ENCODE measurements at places on chromosomes 2 and 18.

DNA sequence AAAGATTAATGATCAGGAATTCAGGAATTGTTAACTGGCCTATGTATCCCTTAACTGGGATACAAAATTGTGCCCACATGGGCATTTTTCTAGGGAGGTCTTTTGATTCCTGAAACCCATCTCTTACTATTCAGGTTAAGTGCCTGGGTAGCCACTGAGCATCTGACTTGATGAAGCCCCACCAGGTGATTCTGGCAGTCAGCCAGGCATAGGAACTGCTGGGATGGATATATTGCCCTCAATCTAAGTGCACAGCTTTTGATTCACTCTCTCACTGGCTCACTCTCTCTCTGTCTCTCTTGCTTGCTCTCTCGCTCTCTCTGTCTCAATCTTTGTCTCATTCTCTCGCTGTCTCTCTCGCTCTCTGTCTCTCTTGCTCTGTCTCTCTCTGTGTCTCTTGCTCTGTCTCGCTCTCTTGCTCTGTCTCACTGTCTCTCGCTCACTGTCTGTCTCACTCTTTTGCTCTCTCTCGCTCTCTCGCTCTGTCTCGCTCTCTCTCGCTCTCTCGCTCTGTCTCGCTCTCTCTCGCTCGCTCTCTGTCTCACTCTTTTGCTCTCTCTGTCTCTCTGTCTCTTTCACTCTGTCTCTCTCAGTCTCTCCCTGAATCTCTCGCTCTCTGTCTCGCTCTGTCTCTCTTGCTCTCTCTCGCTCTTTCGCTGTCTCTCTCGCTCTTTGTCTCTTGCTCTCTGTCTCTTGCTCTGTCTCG, 22.3 kb downstream of the INPP1 start:
- DNase-seq, result no peak

- no peak for DNase-seq
Observed at GRCh38 chr2:186946896-186947467, 98.0 kb upstream of the ZSWIM2 start.

- DNase-seq, result no peak
Observed at GRCh38 chr2:229287823-229288222, 16.7 kb upstream of the PID1 start.

DNA sequence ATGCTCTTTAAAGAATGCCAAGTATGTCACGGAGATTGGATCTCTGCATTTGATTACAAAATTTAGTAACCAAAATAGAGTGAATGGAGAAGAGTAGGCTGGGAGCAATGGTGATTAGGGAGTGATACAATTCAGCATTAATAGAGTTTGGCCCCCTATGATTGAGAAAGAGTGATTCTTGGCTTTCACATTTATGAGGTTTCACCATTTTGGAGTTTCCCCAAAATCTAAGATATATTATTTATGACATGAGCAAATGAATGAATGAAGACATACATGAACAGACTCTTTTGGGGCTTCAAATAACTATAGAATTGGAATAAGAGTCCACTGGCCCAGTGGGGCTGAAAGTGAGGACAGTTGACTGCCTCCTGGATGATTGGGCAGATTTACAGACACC, 255.2 kb downstream of the LPIN1 start:
- DNase-seq, result no peak

DNA sequence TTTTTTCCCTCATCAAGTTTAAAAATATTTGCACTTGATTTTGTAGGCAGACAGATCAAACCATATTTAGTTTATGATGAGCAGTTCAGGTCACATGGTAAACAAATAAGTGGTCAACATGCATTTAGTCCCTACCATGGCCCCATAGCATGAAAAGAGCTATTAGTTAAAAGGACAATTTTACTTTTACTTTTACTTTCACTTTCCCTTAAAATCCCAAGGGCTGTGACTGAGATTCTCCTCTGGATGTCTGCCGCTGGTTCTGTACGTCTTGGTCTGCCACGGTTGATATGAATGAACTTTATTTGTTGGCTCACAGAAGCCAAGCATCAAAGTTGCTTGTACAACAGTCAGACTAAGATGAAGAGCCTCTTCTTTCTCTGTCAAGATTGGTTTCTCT, 626.2 kb upstream of the CDH7 start:
- DNase-seq, result no peak

- no peak for DNase-seq
Observed at GRCh38 chr18:63297687-63298399, 21.7 kb downstream of the BCL2 start.

DNA sequence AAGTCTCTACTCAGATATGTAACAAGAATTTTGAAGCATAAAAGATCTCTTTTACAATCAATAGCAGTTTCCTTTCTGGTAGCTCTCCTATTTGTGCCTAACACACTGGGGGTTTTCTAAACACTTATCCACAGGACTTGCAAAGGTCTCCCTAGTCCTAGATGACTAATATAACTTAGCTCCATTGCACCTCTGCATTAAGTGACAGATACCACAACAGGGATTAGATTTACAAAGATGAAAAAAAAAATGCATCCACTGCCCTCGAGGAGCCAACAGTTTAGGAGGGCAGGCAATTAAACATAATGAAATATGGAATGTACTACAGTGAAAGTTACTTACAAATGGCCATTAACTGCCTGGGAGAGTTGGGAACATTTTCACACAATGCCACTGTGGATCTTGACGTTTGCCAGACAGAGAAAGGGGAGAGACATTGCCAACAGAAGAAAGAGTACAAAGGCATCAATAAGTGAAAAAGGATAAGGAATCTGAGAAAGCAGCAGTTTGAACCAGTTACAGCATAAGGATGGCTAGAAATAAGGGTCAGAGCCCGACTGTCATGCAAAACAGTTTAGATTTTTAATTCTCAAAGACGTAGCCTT, 14.3 kb downstream of the PPP3R1 start:
- no peak for DNase-seq

DNA sequence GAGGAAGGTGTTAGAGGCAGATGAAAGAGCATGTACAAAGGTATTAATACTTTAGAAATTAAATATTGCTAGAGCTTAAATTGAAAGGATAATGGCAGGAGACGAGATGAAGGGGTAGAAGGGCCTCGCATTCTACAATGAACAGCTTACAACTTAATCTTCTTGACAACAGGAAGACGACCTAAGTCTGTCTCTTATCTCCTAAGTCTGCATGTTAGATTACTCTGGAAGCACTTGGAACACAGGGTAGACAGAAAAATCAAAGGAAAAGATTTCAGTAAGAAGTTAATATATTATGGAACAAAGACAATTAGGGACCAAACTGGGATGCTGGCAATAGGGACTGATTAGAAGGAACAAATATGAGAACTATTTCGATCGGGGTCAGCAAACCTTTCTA, 34.9 kb downstream of the SMC6 start:
- no peak for DNase-seq

DNA sequence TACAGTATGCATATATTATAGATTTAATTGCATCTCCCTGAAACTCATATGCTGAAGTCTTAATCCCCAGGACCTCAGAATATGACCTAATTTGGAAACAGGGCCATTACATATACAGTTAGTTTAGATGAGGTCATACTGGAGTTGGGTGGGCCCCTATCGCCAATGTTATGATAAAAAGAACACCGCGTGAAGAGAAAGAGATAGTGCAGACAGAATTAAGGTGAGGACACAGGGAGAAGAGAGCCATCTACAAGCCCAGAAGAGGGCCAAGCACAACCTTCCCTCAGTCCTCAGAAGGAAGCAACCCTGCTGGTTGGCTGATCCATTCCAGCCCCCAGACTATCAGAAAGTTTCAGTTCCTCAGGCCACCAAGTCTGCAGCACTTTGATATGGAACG, 311.9 kb upstream of the RAB6C start:
- no peak for DNase-seq

GRCh38 chr18:72542984-72543356, 1.2 kb downstream of the CBLN2 start:
- no peak for DNase-seq

- DNase-seq, result no peak
Observed at GRCh38 chr2:67414867-67415266, 17.7 kb downstream of the ETAA1 start.

DNA sequence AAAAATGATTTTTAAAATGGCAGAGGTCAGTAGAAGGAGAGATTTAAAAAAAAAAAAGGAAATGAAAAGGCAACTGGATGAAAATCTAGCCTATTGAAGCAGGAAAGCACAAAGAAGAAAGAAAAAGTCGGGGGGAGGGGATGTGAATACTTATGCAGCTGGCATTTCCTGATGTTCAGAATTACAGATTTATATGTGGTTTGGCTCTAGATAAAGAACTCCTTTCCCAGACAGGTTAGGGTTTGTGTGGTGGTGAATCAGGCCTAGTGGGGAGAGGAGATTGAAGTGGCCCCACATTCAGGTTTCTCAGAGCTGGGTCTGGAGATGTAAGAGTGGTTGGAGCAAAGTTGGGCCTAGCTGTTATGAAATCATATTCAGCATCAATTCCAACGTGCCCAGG, 394.4 kb downstream of the FIGN start:
- no peak for DNase-seq

DNA sequence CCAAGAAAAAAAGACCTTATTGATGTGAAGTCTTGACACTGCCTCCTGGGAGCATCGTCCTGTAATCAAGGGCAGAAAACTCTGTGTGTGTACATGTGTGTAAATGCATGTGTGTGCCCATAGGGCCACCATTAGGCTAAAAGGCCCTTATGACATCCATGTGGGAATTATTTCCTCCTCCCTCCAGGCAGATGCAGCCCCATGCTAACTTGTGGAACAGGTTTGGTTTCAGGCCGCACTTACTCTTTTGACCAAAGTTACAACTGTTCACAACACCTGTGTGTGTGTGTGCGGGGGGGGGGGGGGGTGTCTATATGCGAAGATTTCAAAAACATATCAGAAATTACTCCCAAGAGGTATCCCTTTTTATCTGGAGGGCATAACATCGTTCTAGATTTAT, 87.4 kb upstream of the SLC14A2 start:
- no peak for DNase-seq

- DNase-seq, result no peak
Observed at GRCh38 chr2:17124575-17125318, 393.5 kb downstream of the RAD51AP2 start.

GRCh38 chr2:69605284-69605683, 38.3 kb downstream of the AAK1 start:
- no peak for DNase-seq

Data from activated naive CD4-positive, alpha-beta T cell treated with anti-CD3 and anti-CD28 coated beads for 36 hours (primary cell).